Placental epithelial cell (primary cell): ENCODE measurements at places on chromosomes 12 and 14. TPM values are rescaled to one million over a fixed set of nuclear protein-coding genes. Genes with fewer than 3 reads are reported as not detected.

The RNFT2 gene
- total RNA-seq: 3.5 and 11.1 TPM in 2 replicates

The VPS29 gene
- 40.4 and 60.0 TPM in 2 replicates for total RNA-seq

The KLRF2 gene
- total RNA-seq: not detected in 2 replicates

The CMA1 gene
- not detected in 2 replicates for total RNA-seq

The KRT2 gene
- total RNA-seq: not detected in 2 replicates

The DENR gene
- 26.3 and 47.2 TPM in 2 replicates for total RNA-seq

The HOXC12 gene
- not detected in 2 replicates for total RNA-seq
